ENCODE measurements at places on chromosomes 12 and 14.

- no peak for DNase-seq
Measured at GRCh38 chr12:116059904-116060303, 217.6 kb downstream of the MED13L start.

DNA sequence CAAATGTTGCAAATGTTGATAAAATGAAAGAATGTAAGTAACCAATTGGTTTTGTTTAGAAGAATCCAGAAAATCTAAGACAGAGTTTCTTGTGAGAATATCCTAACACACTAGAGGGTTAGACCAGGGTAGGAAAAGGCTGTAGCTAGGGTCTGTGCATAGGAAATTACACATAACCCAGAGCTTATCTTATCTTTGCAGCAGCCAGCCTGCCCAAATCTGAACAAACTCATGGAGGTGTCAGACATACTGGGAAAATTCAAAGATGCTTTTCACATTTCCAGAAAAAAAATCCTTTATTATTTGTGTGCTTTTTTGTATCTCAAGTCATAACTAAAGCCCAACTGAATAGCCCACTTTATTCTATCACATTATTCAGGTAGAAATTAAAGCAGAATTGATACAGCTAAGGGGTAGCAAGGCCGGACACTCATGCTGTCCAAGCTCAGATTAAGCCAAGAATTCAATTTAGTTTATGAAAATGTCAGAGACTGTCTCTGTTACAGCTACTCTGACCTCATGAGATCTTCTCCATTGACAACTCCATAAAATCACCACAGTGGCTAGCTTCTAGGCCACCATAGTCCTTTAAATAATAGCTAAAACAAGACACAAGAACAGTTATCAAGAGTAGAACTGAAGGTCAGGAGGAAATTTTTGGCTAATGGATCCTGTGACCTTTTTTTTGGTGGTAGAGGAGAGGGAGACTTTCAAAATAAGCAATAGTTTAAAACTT lies 169.6 kb upstream of the RASSF8 start:
- DNase-seq: no peak

DNA sequence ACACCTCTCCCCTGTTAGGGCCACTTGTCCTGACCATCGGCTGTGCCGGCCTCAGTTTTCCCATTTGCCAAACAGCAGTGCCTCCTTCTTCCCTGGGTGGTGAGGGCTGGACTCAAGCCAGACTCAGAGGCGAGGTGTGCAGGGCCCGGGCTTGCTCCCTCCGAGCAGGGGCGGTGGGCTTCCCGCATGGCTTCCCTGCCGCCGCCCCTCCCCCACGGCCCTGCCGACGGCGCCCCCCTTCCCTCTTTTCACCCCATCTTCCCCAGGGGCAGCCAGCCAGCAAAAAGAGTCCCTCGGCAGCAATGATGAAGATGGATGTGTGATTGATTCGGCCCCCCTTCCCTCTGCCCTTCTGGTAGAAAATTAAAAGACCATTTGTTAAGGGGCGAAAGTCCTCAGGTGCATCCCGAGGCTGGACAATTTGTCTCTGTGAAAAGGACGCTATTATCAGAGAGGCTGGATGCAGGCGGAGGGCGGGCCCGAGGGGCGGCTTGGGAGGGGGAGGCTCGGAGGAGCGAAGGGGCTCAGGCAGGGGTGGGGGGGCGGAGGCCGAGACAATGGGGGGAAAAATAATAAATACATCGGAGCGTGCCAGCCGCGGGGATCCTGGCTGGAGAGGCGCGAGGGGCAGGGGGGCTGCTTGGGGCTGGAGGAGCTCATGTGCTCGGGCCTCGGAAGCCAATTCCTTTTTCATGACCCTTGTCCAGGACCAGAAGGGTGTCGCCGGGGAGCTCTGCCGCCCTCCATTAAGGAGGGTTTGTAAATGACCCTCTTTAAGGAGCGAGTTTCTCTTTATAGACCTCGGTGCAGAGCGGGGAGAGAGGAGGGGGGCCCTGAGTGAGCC lies 48.0 kb upstream of the LHX5 start:
- peak; percentile 22 for DNase-seq

DNA sequence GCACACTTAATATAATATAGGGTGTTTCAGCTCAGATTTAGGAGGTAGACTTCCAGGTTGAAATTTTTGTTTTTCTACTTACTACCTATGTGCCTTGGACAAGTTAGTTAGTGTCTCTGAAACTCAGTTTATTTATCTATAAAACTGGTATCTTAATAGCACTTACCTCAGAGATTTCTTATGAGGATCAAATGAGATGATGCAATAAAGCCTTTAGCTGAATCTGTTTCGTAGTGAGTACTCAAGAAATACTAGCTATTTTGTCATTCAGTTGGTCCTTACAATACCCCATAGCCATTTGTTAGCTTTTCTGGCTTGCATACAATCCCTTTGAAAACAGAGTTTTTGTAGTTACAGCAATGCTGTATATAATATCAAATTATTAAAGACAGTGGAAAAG lies 497.0 kb downstream of the NRXN3 start:
- DNase-seq: no peak

- peak; percentile 30 for DNase-seq
Measured at GRCh38 chr14:56474419-56475022, 105.1 kb upstream of the TMEM260 start.

GRCh38 chr14:73602994-73603393 lies 9.3 kb upstream of the ACOT6 start:
- DNase-seq: no peak

DNA sequence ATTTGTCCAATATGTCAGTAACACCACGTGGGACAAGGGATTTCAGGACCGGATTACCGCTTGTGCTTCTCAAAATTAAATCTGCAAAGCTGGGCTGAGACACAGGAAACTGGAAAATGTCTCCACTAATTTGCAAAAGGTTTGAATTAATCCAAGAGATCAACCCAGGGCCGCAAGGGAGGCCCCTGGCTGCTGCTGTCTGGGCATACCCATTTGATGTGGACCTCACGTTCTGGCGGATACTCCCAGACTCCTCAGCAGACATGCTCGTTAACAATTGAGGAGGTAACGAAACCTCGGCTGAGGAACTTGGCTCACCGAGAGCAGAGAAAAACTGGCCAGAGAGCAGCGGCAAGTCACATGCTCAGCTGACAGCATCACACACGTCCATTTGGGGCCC lies 180.6 kb downstream of the SLC15A4 start:
- no peak for DNase-seq

GRCh38 chr14:53979747-53980642 lies 23.4 kb upstream of the BMP4 start:
- no peak for DNase-seq

GRCh38 chr12:27583057-27583797 lies 59.2 kb downstream of the PPFIBP1 start:
- no peak for DNase-seq

- DNase-seq: no peak
Measured at GRCh38 chr12:114848666-114849065, 164.7 kb upstream of the TBX3 start.

GRCh38 chr14:95052016-95052585 lies 105.2 kb downstream of the DICER1 start:
- DNase-seq: no peak

DNA sequence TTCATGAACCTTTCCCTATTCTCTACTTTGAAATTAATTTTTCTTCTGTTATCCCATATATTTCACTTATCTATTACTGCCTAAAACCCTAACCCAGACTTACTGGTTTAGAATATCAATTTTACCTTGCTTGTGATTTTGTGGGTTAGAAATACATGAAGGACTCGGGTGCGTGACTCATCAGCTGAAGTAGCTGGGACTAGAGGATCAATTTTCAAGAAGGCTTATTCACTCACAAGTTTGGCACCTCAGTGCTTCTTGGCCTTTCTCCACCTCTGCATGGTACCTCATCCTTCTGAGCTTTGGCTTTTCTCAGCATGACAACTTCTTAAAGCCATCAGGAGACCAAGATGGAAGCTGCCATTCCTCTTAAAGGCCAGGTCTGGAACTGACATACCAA lies 57.8 kb downstream of the TMEM117 start:
- no peak for DNase-seq

Measured in NCI-H2227 treated with DMSO at 0.1 percent for 48 hours (cell line).